ENCODE measurements at places on chromosomes 2 and 18.

- peak; percentile 7 for DNase-seq
These were observed 208.0 kb downstream of the TFCP2L1 start for GRCh38 chr2:121076885-121077549.

GRCh38 chr18:69830189-69830588 lies 117.5 kb downstream of the CD226 start:
- no peak for DNase-seq

DNA sequence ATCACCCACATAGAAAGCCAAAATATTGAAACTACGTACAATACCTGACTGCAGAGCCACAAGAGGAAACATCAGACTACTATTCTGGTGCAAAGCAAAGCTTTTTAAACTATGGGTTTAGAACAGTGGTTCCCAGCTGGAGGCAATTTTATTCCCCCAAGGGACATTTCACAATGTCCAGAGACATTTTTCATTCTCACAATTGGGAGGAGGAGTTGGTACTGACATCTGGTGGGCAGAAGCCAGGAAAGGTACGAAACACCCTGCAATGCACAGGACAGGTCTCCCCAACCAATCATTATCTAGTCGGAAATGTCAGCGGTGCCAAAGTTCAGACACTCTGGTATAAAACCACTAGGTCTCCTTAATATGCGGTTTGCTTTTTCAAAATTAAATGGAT lies 88.4 kb upstream of the ARL5A start:
- DNase-seq, result no peak

- no peak for DNase-seq
These were observed 22.1 kb downstream of the STARD7 start for GRCh38 chr2:96186562-96186961.

DNA sequence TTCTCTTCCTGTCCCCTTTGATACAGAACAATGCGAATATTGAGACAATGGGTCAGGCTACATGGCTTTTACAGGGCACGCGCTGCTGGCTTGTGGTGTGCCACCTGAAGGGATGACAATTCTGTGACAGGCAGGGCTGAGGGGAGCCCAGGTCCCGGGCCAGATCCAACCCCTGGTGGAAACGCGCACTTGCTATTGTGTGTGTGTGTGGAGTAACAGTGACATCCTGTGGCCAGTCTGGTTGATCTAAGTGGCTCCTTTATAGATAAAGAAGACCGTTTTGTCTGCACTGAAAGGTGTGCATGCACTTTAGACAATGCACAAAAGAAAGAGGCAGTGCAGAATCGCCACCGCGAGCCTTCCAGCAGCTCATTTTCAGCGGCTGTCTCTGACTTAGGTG lies 273.6 kb downstream of the HRH4 start:
- no peak for DNase-seq

DNA sequence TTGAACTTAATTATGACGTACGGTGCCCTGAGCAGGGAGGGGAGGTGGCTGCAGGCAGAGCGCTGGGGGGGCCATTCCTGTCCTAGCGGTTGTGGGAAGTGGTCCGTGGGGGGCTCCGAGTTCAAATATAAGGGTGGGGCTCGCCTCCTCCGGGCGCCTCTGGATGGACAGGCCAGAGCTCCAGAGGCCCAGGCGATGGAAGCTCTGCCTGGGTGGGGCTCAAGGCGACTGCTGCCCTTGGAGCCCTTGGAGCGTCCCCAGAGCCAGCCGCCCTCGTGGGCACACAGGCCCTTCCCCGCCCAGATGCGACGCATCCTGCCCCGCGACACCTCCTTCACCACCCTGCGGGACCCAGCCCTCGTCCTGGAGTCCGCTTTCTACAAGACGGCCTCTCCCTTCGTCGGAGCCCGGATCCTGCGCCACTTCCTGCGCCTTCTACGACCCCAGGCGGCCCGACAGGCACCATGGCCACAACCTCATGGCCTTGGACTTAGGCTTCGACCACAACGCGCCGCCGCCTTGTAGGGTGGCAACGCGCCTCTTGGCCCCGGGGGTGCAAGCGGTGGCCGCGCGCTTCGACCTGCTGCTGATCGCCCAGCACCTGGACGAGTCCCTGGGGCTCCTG lies 10.5 kb downstream of the AQP12B start:
- no peak for DNase-seq

DNA sequence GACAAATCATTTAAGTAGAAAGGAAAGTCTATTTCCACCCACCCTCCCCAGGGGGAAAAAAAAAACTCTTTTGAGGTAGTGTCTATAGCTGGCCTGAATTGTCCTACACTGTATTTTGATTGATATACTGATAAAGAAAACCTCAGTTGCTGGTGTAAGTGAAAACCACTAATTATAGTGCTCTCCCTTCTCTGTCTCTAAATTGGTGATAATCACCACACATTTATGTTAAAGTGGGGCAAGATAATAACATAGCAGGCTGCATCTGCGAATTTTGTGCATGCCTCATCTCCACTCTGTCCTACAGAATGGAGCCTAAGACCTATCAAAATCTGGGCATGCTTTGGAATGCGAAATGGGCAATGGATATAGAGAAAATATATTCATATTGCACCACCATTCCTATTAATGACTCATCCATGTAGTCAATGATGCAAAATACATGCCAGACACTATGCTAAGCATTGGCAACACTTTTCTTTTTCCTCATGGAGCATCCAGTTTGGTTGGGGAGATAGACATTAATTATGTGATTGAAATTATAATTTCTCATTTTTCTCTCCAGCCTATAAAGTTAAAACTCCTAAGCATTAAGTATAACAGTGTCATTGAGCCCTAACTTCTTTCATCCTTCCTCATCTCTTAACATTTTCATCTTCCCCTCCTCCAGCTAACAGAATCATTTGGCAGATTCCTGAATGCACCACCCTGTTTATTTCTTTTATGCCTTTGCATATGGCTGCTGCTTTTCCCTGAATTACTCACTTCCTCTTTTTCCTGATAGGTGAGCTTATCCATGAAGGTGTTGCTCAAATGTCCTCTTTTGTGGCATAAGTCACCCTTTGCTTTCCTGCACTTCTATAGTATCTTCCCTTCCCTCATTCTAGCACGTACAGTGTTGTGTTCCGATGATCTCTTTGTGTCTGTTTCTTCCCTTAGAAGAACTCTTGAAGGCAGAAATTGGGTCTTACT lies 58.2 kb downstream of the SLC9A2 start:
- no peak for DNase-seq

DNA sequence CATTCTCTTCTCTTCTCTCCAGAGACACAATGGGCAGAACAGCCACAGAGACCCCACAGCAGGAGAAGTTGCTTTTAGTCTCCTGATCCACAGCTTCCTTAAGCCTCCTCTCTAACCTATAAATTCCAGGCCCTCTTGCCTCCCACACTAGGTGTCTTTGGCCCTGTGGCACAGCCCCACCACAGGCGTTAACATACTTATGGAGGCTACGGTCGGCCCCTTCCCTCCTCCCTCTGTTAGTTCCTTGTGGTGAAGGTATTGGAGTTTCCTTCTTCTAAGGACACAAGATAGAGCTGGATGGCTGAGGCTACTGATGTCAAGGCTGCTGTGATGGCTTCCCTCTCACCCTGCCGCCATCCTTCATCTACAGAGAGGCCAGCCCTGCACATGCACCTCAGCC lies 123.5 kb upstream of the ACAA2 start:
- DNase-seq, result no peak

DNA sequence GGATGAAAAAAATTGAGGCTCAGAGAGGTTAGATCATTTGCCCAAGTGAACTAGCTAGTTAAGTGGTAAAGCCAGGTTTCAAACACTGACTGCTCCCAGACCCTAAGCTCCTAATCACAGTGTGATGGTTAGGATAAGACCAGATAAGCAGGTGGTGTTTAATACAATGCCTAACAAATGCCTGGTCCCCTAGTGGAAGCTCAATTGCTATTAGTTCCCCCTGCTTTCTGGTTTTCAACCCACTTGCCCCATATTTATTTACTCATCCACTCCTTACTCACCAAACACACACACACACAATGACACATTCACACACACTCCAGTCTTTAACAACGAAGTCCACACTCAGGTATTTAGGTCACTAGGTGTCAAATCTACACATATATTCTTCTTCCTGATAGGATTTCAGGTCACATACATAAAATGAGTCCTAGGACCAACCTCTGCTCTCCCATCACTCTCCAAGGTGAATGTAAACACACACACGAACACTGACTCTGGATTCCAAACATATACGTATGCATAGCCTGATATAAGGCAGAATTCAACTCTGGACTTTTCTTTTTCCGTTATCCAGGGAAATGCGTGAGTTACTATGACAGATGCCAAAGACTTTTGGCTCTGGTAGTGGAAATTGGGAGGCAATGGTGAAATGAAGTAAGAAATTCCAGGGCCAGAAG lies 73.6 kb upstream of the TSPYL6 start:
- no peak for DNase-seq

- DNase-seq, result peak; percentile 5
These were observed 114.5 kb downstream of the METTL8 start for GRCh38 chr2:171319164-171319810.

DNA sequence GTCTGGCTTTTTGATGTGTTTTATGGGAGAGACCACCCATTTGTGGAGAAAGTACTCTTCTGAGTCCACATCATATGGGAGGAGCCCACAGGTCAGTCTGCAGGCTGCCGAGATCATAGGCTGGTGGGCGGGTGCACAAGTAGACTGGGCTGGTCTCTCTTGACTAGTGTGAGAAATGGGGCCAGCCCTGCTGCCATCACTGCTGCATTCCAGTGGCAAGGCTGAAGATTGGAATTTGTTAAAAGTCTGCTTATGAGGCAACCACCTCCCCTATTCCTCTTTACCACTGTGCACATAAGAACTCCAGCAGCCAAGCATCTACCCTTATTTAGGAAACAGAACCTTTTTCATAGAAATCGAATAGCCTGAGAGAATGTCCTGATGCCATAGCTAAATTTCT lies 200.7 kb downstream of the DIS3L2 start:
- DNase-seq, result no peak

GRCh38 chr2:127195140-127196074 lies 24.7 kb downstream of the CYP27C1 start:
- DNase-seq, result no peak

- no peak for DNase-seq
These were observed 108.5 kb downstream of the TTC32 start for GRCh38 chr2:19793132-19793750.

DNA sequence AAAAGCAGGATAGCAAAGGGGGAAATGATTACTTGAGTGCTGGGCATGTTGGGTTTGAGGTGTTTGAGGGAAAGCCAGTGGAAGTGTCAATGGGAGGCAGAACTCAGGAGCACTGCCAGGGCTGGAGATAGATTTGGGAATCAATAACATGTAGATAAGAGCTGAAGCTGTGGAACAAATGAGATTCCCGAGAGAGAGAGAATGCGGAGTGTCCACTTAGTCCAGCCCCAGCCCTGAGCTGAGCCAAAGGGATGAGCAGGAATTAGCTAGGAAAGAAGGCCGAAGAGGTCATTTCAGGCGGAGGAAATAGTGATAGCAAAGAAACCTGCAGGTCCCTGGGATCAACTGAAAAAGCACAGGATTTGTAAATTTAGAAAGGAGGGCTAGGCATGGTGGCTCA lies 21.2 kb upstream of the YES1 start:
- no peak for DNase-seq

- DNase-seq, result no peak
These were observed 92.8 kb upstream of the NRP2 start for GRCh38 chr2:205589479-205589878.

DNA sequence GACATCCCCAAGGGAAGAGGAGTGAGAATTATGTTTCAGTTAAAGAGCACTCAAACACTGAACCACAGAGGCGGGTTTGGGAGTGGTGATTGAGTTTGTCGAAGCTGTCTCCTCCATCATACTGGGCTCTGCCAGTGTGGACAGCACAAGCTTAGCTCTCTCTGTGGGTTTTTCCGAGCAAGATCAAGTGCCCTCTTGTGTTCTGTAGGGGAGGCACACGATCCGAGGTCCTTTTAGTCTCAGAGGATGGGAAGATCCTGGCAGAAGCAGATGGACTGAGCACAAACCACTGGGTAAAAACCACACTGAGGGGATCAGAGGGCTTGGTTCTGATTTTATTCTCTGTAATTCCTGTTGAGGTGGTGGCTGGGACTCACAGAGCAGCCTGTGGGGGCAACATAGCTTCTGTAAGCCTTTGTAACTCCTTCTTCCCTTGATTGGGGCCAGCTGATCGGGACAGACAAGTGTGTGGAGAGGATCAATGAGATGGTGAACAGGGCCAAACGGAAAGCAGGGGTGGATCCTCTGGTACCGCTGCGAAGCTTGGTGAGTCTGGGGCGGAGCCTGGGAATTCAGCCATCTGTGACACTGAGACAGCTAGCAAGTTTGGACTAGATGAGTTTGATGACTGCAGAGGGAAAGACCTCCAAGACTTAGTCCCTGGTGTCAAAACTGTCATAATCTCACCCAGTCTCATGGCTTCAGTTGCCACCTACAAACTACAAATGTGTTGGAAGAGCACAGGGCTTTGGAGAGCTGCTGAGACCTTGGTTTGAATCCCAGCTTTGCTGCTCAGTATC lies 2.0 kb downstream of the NAGK start:
- no peak for DNase-seq

DNA sequence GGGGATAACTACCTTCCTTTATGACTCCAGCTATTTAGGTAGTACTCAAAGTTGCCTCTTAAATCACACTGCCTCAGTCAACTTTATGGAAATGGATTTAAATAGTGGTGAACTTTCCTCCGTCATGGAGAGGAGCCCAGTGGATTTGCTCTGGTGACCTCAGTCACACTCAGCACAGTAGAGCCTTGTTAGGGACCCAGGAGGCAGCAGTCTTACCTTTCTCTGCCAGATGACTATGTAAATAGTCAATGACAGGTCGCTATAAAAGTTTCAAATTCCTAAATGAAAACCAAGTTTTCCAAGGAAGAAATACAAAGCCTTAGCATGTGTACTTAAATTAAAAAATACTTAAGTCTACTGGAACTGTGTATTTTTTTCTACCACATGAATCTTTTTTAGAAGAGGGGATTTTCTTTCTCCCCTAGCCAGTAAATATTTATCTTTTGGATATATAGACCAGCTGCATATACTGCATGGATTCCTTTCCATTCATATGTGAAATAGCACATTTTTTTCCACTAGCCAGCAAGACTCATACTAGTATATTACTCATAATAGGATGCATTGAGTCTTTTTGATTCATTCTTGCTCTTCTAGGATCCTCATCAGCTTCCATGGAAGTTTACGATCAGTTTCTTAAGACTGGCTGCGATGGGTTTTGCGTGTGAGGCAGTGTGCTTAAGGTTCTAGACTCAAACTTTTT lies 147.1 kb downstream of the FMNL2 start:
- no peak for DNase-seq

DNA sequence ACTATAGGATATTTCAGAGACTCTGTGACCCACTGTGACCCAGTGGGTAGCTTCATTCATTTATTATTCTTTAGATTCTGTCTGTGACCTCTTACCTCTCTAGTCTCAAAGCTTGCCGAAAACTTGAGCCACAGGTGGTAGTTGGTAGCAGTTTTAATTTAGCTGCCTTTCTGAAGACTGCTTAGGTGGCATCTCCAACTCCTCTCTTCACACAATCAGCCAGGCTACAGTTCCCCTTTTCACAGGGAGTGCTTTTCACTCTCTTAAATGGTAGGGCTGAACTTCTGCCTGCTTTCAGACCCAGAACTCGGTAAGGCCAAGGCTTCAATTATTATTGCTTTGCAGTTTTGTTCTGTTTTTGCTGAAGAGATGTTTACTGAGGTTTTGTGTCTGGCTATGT lies 349.6 kb downstream of the ARL6IP6 start:
- DNase-seq, result no peak
